Stimulated activated CD4-positive, alpha-beta T cell treated with anti-CD3 and anti-CD28 coated beads, Interleukin-4, amount 100 ng/mL, for 1 hour (primary cell): ENCODE measurements at places on chromosomes 1 and 21.

DNA sequence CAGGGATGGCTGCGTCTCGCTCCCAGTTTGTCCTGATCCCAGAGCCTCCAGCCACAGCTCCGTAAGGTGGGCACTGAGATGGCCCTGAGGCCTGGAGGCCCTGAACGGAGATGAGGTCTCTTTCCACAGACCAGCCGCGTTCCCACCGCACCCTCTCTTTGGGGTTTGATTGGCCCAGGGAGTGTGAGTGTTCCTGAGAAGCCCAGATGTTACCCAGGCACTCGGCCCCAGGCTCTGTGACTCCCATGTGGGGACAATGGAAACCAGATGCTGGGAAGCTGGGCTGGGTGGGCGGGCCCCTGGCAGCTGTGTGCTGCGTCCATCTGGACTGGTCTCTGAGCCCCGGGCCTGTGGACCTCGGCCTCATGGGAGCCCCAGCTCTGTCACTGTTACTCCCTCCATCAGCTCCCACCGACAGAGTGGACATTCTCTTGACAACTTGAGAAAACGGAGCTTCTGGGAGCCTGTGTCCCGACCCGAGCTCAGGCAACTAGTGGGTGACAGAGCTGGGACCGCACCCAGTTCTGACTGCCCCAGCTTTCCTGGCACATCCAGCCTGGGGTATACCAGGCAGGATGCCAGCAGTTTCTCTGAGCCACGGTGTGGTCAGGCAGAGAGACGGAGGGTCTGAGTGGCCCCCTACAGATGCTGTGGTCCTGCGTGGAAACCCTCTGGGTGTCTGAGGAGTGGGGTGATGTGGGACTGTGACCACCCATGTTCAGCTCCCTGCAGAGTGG, 9.8 kb upstream of the COL6A1 start:
- DNase-seq: no peak

DNA sequence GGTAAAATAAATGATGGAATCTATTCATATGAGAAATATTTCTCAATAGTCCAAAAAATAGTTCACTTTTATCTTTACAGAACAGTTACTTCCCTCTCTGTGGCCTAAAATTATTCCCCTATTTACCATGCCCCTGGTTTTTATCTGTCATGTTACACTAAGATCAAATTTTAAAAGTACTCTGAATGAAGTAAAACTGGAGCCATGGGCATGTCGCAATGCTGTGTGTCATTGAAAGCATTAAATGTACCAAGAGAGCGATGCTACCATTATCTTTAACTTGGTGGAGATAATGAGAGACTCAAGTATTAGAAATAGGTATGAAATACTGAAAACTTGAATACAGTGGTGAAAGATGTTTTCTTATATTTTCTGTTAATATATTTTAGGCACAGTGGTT, 146.2 kb downstream of the KCNT2 start:
- no peak for DNase-seq

- no peak for DNase-seq
Measured at GRCh38 chr1:8651236-8651890, 166.1 kb downstream of the RERE start.

DNA sequence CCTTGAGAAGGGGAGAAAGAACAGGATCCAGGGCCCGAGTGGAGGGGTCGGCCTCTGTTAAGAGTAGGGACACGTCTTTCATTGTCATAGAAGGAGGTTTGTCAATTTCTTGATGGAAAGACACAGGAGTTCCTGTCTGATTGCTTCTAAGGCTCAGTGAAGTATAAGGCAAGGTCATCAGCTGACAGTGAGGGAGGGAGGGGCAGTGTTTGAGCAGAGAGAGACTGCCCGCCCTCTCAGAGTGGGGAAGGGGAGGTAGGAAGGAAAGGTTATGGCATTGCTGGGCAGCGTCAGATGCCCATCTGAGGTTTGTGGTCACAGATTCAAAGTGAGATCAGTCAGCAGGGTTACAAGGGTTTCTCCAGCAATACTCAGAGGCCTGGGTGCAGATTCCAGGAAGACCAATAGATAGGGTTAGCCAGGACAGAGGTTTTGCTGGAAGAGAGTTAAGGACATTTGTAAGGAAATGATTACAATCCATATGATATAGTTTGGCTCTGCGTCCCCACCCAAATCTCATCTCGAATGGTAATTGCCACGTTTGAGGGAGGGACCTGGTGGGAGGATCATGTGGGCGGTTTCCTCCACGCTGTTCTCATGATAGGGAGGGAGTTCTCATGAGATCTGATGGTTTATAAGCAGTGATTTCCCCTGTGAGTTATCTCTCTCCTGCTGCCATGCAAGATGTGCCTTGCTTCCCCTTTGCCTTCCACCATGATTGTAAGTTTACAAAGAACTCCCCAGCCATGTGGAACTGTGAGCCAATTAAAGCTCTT, 127.2 kb upstream of the GJB5 start:
- no peak for DNase-seq

GRCh38 chr1:184253921-184254320, 132.9 kb upstream of the C1orf21 start:
- DNase-seq: no peak

GRCh38 chr1:170041423-170042192, 32.9 kb downstream of the KIFAP3 start:
- no peak for DNase-seq

DNA sequence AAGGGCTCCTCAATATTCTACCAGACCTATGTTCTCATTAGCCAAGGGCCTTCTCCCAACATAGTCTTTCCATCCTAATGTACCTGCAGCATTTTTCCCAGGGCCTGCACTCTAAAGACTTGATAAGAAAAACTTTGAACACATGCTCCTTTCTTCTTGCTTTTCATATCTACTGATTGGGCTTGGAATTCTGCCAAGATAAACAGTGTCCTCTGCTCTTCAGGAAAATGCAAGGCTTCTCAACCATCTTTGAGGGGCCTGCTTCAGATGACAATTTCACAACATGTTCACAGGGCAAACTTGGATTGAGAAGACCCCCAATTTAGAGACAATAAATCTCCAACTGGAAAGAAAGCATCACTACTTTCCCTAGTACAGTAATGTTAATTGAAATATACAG, 25.8 kb upstream of the PPT1 start:
- no peak for DNase-seq

GRCh38 chr1:154944401-154945159, 8.1 kb upstream of the PMVK start:
- DNase-seq: no peak

DNA sequence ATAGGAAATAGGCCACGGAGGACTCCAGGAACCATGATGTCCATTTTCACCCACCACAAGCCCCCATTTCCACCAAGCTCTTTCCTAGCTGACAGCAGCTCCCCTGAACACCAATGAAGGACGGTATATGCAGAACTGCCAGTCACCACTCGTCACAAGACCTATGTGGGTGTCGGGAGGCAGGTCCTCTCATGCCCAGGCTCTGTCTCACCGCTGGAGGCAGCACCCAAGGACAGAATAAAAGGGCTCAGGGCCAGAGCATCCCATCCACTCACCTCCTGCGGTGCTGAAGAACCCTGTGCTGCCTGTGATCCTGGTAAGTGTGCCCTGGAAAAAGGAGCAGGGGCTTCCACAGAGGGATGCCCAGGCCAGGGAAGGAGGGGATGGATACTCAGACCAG, at the start of gene LCE1F:
Gene LCE1F, plus strand, starts transcription at position 266 of the 400 bp plus-strand sequence. CDS start 1,232 bp downstream, outside the sequence.
- DNase-seq: no peak

- no peak for DNase-seq
Measured at GRCh38 chr1:157181790-157182189, 43.6 kb upstream of the ETV3 start.

DNA sequence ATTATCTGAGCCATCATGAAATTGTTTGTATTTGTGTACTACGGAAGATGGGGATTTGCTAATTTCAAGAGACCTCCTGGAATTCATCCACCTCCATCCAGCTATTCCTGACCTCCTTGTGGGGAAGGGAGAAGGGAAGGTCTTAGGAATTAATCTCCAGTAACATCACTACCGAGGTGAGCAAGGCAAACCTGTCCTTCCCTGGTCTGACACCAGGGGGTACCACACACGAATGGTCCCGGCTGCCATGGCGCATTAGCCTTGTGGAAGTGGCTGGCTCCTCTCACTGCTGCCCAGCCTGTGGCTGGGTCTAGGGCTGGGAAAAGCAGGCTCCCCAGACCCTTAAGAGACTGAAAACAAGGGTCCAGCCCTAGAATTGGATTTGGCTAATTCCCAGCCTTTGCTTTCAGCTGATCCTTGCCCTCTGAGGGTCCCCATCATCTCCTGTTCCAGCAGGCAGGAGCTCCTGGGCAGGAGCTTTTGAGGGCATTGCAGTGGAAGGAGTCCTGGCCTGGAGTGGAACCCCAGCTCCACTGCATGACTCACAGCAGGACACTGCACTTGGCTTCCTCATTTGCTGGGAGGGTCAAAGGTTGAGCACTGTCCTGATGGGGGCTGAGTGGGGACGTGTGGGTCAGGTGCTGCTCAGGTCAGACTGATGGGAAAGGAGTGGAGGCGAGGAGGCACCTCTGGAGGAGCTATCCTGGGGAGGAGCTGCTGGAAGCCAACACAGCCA, 34.8 kb downstream of the RIMS3 start:
- peak; percentile 25 for DNase-seq

GRCh38 chr1:89005286-89006151, 13.1 kb upstream of the KYAT3 start:
- DNase-seq: no peak

DNA sequence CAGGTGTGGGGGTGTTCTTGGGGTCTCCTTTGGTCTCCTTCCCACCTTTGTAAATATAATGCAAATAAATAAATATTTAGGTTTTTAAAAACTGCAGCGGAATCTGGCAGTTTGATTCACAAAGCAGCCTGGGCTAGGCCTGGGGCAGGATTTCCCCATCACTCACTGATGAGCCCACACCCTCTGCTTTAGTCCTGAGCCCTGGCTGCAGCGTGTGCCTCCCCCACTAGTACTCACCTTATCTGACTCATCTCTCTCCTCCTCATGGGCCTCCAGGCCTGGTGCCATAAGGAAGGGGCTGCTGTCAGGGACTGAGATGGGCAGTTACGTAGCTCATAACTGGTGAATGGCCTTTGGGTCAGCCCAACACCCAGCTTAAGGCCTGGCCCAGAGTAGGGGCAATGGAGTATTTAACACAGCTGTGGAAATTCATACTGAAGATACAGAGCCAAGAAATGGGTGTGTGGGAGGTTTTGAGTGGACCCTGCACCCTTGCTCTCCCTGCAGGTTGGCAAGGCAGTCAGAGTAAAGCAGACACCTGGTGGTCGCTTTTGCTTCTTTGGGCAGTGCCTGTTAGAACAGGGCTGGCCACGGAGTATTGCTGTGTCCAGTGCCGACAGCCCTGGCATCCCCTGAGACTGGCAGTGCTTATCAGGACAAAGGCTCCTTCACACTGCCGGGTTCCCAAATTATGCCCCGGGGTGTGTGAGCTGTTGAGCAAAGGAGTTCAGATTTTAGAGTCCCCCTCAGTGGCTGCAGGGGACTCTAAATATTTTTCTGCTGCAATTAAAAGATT, 39.7 kb downstream of the AZIN2 start:
- DNase-seq: no peak

GRCh38 chr1:155168456-155169210, 4.5 kb downstream of the KRTCAP2 start:
- DNase-seq: no peak

DNA sequence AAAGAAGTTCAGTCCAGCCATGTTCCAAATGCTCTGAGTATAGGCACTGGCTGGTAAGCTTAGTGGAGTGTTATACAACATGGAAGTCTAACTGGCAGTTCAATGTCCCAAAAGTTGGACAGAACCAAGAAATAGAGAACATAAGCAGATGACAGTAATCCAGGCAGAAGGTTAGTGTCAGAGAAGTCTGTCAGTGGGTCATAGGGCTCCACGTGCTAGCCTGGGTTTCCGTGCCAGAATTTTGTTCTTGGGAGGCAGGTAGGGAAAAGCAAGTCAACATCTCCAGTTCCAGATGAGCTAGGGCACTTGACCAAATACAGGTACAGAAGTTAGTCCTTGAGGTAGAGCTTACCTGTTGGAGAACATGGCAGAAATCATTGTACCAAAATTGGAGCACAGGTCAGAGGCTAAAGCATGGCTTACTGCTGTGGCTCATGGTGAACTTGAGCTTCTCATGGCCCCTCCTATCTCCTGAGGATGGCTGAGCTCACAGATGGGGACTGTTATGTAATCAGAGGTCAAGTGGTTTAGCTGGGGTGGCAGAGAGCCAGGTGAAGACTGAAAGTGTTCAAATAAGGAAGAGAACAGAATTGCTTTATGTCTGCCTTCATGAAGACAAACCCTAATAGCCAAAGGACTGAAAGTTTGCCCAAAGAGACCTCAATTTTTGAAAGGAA, 170.8 kb downstream of the NFIA start:
- DNase-seq: no peak

- DNase-seq: no peak
Measured at GRCh38 chr1:41936107-41936506, 17.4 kb upstream of the HIVEP3 start.

DNA sequence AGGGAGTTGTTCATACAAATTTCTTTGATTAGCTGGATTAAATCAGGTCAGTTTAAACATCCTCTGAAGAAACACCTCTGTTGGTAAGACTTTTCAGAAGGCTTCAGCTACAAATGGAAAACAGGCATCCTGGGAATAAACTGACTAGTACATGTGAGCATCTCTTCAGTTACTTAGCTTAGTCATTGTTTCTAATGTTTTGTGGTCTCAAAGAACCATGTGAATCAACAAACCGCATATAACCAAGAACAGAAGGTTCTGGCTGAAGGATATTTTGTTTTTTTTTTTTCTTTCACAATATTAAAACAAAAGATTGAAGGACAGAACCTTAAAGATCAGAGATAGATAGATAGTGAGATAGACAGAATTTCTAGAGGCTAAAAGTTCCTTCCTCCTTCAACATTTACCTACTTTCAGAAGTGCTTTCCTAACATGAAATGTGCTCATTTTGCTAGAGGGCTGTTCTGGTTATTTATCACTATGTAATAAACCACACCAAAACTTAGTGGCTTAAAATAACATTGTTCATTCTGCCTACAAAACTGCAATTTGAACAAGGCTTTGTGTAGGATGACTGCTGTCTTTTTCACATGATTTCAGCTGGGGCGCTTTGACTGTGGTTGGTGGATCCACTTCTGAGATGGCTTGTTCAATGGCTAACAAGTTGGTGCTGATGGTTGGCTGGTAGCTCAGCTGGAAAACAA, 119.8 kb upstream of the PTGFR start:
- DNase-seq: no peak

DNA sequence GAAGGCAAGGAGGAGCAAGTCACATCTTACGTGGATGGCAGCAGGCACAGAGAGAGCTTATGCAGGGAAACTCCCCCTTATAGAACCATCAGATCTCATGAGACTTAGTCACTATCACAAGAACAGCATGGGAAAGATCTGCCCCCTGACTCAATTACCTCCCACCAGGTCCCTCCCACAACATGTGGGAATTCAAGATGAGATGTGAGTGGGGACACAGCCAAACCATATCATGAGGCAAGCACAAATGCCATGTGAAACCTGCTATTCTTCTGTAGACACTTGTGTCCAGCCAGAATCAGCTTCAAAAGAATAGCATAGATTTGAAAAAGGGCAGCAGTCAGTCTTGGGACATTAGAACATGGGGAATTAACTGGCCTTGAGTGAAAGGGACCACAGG, 32.2 kb upstream of the UBE2U start:
- DNase-seq: no peak

GRCh38 chr1:180631194-180631765, 542 bp upstream of the XPR1 start:
- DNase-seq: no peak

GRCh38 chr1:199684686-199685273, 342.7 kb upstream of the NR5A2 start:
- DNase-seq: no peak
